ENCODE measurements at places on chromosomes 11 and 22.

- DNase-seq: no peak
Observed at GRCh38 chr22:44557064-44557748, 59.2 kb upstream of the RTL6 start.

- DNase-seq: no peak
Observed at GRCh38 chr11:117996058-117996457, 9.9 kb downstream of the IL10RA start.

GRCh38 chr11:11985016-11985715 is 23.3 kb downstream of the DKK3 start:
- no peak for DNase-seq

- DNase-seq: no peak
Observed at GRCh38 chr22:26646158-26646557, 11.2 kb upstream of the MIAT start.

- no peak for DNase-seq
Observed at GRCh38 chr22:40094485-40094884, 83.2 kb upstream of the TNRC6B start.

DNA sequence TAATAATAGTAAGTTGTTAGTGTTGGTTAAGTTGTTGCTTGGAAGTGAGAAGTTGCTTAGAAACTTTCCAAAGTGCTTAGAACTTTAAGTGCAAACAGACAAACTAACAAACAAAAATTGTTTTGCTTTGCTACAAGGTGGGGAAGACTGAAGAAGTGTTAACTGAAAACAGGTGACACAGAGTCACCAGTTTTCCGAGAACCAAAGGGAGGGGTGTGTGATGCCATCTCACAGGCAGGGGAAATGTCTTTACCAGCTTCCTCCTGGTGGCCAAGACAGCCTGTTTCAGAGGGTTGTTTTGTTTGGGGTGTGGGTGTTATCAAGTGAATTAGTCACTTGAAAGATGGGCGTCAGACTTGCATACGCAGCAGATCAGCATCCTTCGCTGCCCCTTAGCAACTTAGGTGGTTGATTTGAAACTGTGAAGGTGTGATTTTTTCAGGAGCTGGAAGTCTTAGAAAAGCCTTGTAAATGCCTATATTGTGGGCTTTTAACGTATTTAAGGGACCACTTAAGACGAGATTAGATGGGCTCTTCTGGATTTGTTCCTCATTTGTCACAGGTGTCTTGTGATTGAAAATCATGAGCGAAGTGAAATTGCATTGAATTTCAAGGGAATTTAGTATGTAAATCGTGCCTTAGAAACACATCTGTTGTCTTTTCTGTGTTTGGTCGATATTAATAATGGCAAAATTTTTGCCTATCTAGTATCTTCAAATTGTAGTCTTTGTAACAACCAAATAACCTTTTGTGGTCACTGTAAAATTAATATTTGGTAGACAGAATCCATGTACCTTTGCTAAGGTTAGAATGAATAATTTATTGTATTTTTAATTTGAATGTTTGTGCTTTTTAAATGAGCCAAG is 2.7 kb downstream of the NEAT1 start:
- no peak for DNase-seq

GRCh38 chr11:96875712-96876111 is 485.9 kb downstream of the JRKL start:
- no peak for DNase-seq

DNA sequence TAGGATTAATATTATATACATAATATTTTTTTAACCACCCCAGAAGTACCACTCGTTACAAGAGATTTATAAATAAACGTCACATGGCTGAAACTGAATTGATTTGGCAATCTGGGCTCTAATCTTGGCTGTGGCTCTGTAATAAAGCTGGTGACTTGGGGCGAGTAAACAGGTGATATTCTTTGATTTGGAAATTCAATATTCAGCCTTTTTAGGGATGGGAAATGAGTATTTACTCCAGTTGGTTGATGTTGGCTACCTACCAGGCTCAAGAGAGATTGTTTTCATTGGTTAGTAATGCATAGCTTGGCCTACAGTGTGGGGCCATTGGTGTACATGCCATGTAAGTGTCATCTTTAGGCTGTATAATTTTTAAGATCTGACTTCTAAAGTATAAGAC is 117.7 kb upstream of the SORL1-AS1 start:
- no peak for DNase-seq

DNA sequence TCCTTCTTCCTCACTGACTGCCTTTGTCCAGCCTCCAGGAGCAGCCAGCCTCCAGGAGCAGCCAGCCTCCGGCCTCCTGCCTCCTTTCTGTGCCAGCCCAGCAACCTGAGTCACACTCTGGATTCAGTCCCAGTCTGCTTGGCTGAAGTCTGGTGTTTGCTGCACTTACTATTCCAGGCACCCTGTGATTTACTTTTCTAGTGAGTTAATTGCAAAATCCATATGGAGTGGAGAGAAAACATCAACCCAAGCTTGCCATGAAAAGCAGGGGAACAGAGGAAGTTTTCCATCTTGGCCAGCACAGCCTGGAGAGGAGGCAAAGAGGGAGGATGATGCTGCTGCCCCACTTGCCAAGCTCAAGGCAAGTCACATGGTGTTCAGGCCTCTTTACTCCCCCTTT is 400.5 kb downstream of the TENM4 start:
- no peak for DNase-seq

DNA sequence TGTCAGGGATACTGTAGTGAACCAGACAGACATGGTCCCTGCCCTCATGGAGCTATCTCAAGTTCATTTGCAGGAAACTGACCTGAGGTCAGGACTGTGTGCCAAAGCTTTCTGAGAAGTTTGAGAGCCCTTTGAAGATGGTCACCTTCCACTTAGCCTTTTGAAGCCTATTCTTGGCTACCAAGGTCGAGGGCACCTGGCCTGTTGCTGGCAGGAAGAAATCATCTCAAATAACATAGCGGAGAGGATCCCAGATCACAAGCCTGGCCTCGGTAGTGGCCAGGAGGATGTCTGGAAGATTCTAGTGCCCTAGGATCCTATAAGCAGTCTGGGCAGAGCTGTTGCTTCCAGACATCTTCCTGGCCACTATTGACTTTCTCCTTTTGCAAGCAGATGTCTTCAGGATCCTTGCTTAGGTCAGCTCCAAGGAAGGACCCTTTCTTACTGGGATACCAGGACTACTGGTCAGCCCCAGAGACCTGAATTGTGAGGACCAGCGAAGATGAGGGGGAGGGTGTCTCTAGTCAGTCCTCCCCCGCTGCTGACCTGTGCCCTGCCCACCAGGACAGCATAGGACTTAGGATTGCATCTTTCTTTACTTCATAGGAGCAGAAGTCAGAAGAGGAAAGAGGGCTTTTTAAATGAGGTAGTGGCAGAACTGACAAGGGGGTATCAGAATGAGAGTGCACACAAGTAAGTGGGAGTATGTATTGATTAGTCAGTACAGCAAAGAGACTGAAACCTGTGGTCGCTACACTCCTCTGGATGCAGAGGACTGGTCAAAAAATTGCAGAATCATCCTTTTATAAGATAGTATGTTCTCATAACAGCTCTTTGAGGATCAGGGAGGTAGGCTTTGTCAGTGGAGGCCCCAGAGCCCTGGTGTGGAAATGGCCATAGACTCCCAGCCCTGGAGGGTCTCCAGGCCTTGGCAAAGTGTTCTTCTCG is 94.8 kb downstream of the TEAD1 start:
- no peak for DNase-seq

- DNase-seq: no peak
Observed at GRCh38 chr22:37244922-37245722, 1.1 kb upstream of the RAC2 start.

DNA sequence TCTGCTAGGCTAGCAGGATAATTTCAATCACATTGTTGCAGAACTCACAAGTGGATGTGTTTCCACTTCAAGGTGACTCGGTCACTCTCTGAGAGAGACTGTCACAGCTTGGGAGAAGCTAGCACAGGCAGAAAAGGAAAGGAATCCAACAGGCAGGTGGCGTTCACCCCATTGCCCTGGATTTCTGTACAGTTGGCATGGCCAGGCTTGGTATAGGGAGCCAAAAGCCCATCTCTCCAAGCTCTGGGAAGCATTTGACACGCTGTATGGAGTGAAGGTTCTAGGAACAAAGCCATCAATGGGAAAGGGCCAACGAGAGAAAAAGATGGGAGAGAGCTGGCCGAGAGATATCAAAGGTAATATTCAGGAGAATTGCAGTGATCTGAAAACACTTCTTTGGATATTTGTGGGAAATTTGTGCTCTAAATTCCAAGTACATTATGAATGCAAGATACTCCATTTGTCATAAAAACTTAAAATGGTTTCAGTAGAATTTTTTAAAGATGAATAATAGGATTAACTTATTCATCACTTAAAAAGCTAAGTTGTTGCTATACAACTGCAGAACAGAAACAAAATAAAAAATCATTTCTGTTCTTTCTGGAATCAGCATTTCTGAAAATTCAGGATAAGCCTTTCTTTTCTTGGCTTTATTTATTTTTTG is 223.5 kb upstream of the NTM start:
- DNase-seq: no peak

GRCh38 chr11:118892514-118892913 is 8.8 kb downstream of the CXCR5 start:
- no peak for DNase-seq

- no peak for DNase-seq
Observed at GRCh38 chr22:47091921-47092700, 329.7 kb downstream of the TBC1D22A start.

DNA sequence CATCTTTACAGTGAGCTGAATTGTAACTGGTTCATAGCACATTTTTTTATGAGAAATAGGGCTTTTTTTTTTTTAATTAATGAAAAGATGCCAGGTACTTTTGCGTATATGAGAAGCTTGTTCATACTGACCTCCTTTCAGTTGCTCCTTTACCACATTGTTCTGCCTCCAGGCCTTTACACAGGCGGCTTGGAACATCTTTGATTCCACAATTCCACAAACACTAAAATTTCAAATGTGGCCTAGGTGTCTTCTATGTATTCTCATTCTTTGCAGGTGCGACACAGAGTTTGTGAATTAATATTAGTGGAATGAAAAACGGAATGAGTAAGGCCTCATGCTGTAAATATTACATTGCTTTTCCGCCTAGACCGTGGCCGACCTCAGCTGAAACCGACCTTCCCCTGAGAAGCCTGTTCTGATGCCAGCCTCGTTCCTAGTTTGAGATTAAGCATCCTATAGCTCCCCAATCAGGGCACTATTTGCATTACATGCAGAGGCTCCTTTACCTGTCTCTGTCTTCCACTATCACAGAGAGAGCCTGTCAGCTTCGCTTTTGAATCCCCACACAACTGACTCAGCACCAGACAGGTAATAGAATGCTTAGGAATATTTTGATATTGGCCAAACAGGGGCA is 125.8 kb downstream of the LDLRAD3 start:
- no peak for DNase-seq

DNA sequence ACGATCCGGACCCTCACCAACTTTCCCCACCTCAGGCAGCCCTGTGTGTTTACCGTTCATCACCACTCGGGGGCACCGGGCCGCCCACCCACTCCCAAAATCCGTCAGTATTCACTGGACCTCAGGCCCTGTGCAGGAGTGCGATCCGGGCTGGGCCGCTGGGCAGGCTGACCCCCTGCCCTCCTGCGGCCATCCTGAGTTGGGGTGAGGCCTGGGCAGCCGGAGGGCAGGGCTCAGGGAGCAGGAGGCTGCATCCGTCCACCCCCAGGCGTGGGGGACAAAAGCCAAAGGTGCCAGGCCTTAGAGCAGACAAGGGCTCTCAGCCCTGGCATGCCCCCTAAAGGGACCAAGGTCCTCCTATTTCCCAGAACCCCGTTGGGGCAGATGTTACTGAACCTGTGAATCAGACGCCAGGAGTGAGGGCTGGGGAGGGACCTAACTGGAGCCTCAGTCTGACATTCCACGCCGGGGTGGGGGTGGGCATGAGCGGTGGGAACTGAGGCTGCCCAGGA is 16.8 kb upstream of the TMEM191C start:
- no peak for DNase-seq

DNA sequence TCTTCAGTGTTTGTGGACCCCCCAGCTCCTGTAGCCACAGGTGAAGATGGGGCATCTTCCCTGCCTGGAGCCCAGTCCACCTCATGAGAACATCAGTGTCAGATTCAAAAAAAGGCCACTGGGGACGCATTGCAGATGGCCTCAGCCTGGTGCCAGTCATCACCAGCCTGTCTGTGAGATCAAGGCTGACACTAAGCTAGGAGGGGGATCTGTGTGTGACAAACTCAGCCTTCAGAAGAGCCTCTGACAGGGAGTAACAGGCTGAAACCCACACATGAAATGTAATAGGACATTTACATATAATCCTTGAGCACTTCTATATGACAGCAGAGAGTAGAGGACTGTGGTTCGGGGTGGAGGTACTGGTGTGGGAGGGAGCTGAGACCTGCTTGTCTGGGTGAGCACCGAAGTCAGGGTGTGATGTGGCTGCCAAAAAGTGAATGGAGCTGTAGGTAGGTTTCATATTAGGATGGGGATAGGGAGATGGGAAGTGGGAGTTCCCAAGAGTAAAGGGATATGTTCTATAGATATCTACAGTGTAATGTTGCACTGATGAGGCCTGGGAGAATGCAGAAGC is 20.5 kb upstream of the CCDC134 start:
- DNase-seq: no peak

DNA sequence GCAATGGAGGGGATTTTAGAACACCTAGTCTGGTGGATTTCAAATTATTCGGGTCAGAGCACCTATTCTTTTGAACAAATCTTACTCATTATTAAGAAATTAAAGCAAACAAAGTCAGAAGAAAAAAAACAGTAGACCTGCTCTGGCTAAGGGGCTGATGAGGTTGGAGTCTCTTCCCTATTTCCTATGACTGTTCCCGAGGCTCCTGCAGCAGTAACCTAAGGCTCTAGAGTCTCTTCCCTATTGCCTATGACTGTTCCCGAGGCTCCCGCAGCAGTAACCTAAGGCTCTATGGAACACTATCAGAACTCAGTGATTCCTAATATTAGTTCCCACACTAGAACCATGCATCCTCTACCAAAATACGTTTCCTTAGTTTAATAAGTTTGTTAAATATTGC is 607.9 kb downstream of the NTM start:
- no peak for DNase-seq

- no peak for DNase-seq
Observed at GRCh38 chr11:118401880-118402590, 629 bp downstream of the ATP5MG start.

DNA sequence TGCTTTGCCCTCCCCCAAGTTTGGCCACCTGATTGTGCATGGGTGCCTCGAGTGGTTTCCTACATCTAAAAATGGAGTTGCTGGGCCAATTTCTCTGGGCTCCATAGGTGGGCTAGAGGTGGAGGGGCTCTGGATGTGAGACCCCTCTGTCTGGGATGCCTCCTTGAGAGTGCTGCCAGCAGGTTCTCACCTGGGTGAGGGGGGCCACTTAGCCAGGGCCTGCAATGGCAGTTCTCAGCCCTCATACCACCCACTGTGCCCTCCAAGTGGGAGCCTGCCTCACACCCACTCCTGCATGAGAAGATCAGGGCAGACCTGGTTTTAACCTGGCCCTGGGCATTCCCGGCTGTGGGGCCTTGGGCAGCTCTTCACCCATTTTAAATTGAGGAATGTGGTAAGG is 83.9 kb downstream of the CABIN1 start:
- no peak for DNase-seq

DNA sequence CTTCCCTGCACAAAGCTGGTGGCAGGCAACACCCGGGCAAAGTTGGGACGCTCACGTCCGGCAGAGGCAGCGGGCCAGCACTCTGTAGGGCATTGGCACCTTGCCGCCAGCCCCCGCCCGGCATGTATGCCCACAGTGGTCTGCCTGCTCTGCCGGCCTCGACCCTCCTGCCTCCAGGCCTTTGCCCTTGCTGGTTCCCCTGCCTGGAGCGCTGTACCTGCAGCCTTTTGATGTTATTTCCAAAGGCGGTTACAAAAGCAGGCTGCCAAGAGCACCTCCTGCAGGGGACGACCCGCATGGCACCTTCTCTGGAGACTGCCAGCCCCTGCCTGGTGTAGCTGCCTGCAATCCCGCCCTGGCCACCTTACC is 56.5 kb upstream of the SHISAL1 start:
- DNase-seq: no peak

GRCh38 chr11:94956963-94957362 is 16.4 kb downstream of the CWC15 start:
- DNase-seq: no peak
